ENCODE measurements at places on chromosomes 1 and 21. TPM values are rescaled to one million over a fixed set of nuclear protein-coding genes. Genes with fewer than 3 reads are reported as not detected.

The OPTC gene
- total RNA-seq = not detected

The MX2 gene
- 40.4 TPM for total RNA-seq

The LMX1A gene
- not detected for total RNA-seq

The OXCT2 gene
- 0.49 TPM for total RNA-seq

The ILDR2 gene
- 14.6 TPM for total RNA-seq

DNA sequence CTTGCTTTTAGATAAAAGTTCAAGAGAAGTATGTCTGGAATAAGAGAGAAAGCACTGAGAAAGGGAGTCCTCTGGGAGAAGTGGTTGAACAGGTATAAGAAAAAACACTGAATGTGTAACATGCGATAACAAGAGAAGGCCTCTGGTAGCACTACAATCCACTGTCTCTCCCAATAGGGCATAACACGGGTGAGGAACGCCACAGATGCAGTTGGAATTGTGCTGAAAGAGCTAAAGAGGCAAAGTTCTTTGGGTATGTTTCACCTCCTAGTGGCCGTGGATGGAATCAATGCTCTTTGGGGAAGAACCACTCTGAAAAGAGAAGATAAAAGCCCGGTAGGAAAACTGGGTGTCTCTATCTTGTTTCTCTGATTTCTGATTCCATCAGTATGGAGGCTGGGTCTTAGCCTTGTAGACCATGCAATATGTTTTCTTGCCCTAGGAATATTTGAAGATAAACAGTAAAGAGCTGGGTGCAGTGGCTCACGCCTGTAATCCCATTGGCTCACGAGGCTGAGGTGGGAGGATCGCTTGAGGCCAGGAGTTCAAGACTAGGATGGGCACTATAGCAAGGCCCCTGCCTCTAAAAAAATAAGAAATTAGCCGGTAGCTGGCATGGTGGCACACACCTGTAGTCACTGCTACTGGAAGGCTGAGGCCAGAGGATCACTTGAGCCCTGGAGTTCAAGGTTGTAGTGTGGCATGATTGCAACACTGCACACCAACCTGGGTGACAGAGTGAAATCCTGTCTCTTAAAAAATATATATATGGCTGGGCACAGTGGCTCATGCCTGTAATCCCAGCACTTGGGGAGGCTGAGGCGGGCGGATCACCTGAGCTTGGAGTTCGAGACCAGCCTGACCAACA, 40.4 kb downstream of the DAP3 start:
- H3K27me3 ChIP-seq = no peaks in the 10 kb centered on the region
- peak; percentile 58 for DNase-seq
- H3K4me1 ChIP-seq = no peaks in the 10 kb centered on the region
- no peak overlapping the region for H3K4me3 ChIP-seq

DNA sequence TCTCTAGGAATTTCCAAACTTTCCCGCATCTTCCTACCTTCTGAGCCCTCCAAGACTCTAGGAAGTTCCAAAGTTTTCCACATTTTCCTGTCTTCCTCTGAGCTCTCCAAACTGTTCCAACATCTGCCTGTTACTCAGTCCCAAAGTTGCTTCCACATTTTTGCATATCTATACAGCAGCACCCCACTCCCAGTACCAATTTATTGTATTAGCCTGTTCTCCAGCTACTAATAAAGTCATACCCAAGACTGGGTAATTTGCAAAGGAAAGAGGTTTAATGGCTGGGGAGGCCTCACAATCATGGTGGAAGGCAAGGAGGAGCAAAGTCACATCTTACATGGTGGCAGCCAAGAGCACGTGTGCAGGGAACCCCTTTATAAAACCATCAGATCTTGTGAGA, 82.9 kb upstream of the DSCAM start:
- H3K27ac ChIP-seq = no peak overlapping the region
- H3K27me3 ChIP-seq = no peaks in the 10 kb centered on the region
- no peaks in the 10 kb centered on the region for H3K36me3 ChIP-seq
- H3K4me3 ChIP-seq = no peak overlapping the region

- H3K27me3 ChIP-seq = no peaks in the 10 kb centered on the region
- H3K27ac ChIP-seq = no peak overlapping the region
- DNase-seq = no peak
- no peaks in the 10 kb centered on the region for H3K4me1 ChIP-seq
Measured at GRCh38 chr21:27633631-27634030, 666.7 kb upstream of the ADAMTS5 start.

GRCh38 chr1:187715483-187715882, 886.7 kb downstream of the PLA2G4A start:
- H3K4me3 ChIP-seq = no peak overlapping the region
- no peaks in the 10 kb centered on the region for H3K27me3 ChIP-seq
- no peak overlapping the region for H3K27ac ChIP-seq
- DNase-seq = no peak

- H3K27me3 ChIP-seq = no peaks in the 10 kb centered on the region
- H3K4me3 ChIP-seq = no peak overlapping the region
- no peak for DNase-seq
- peaks cover 21% of the 10 kb centered on the region for H3K4me1 ChIP-seq
Measured at GRCh38 chr1:115057661-115058254, 28.1 kb downstream of the TSHB start.

DNA sequence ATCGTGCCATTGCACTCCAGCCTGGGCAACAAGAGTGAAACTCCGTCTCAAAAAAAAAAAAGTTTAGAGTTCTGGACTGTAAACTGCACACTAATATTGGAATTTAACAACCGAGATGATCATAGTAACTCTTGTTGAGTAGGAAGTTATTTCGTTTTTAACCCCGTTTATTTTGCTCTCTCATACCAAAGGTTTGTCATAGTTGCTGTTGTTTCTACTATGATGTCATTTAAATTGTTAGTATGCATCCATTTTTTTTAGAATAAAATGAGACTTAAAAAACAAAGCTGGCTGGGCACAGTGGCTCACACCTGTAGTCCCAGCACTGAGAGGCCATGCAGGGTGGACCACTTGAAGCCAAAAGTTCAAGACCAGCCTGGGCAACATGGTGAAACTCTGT, 49.3 kb downstream of the DOP1B start:
- H3K4me1 ChIP-seq = peaks cover 29% of the 10 kb centered on the region
- no peak overlapping the region for H3K4me3 ChIP-seq
- peaks cover 5% of the 10 kb centered on the region for H3K36me3 ChIP-seq
- no peak for DNase-seq

DNA sequence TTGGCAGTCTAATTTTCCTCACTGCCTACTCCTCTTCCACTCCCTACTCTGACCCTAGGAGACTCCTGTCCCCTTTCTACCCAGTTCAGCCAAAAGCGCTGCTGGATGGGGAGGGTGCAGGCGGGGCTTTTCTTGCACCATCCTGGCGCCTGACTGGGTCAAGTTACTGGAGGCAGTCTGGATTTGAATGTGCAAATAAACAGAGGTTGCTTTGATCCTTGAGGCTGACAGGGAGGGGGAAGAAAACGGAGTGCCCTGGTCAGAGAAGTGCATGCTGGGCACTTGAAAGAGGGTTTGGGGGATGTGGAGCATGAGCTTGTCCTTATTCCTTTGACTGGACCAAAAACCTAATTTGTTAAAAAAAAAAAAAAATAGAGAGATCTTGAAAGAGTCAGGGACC, 76.8 kb upstream of the SOX13 start:
- peaks cover 2% of the 10 kb centered on the region for H3K36me3 ChIP-seq
- no peak for DNase-seq
- peaks cover 5% of the 10 kb centered on the region for H3K4me1 ChIP-seq
- peaks cover 5% of the 10 kb centered on the region for H3K27me3 ChIP-seq

DNA sequence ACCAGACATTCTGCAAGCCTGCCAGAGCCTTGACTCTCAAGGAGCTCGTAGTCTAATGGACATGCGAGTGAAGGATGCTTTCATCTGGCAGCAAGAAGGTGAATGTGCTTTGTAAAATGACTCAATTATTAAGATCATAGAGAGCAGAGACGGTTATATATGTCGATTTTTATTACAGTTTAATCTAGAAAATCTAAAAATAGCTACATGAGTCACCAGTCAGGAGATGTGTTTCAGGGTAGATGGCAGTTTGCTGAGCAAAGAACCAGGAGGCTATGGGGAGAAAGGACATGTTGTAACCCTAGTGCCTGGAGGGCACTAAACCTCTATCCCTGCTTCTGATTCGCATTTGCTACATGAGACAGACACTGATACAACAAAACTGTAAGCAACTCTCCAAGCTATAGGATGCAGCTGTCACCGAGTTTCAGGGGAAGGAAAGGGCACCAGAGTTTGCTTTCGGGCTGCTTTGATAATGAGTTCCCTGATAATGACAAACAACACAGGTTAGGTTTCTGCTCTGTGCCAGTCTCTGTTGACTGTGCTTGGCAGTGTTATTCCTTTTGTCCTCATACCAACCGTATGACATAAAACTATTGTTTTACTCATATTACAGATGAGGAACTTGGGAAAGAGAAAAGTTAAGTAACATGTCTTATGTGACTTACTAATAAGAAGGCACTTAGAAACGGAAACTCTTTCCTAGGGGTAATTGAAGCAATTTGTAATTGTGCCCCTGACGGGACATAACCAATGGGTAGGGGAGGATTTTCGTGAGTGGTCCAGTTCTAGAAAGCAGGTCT, 43.2 kb downstream of the C1orf198 start:
- H3K36me3 ChIP-seq = no peaks in the 10 kb centered on the region
- no peak overlapping the region for H3K27ac ChIP-seq
- H3K27me3 ChIP-seq = peaks cover 2% of the 10 kb centered on the region
- H3K4me1 ChIP-seq = no peaks in the 10 kb centered on the region
- no peak overlapping the region for H3K4me3 ChIP-seq
- DNase-seq = no peak

- no peaks in the 10 kb centered on the region for H3K36me3 ChIP-seq
- no peaks in the 10 kb centered on the region for H3K4me1 ChIP-seq
- no peak overlapping the region for H3K27ac ChIP-seq
- no peak overlapping the region for H3K4me3 ChIP-seq
- peaks cover 10% of the 10 kb centered on the region for H3K27me3 ChIP-seq
Measured at GRCh38 chr1:230891413-230891812, 23.1 kb upstream of the C1orf198 start.

GRCh38 chr1:96510391-96510790, 211.2 kb upstream of the PTBP2 start:
- H3K4me1 ChIP-seq = no peaks in the 10 kb centered on the region
- no peak overlapping the region for H3K4me3 ChIP-seq
- no peak for DNase-seq
- H3K36me3 ChIP-seq = no peaks in the 10 kb centered on the region
- H3K27me3 ChIP-seq = peaks cover 2% of the 10 kb centered on the region

- no peaks in the 10 kb centered on the region for H3K36me3 ChIP-seq
- no peak overlapping the region for H3K4me3 ChIP-seq
- H3K27ac ChIP-seq = no peak overlapping the region
- DNase-seq = no peak
- no peaks in the 10 kb centered on the region for H3K4me1 ChIP-seq
Measured at GRCh38 chr1:78375996-78376395, 114.8 kb upstream of the PTGFR start.

- peaks cover 22% of the 10 kb centered on the region for H3K4me1 ChIP-seq
- H3K27me3 ChIP-seq = no peaks in the 10 kb centered on the region
- H3K4me3 ChIP-seq = no peak overlapping the region
- DNase-seq = no peak
- H3K27ac ChIP-seq = no peak overlapping the region
Measured at GRCh38 chr1:51444534-51445192, 74.4 kb downstream of the EPS15 start.

DNA sequence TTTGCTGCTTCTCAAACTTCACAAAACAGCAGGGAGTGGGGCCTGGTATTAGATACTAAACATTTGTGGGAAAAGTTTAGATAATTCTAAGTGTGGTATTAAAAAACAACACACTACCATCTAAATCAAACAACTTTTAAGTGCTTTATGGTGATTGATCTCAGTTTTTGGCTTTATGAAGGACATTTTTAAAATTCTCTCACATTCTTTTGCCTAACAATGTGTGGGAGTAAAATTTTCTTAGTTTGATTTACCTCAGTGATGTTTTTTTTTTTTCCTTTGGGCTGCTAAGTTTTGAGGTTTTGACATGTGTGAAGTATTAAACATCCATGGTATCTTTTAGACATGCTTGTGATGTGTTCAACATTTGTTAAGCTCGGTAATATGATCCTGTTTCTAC, 116.2 kb downstream of the DISP1 start:
- H3K27ac ChIP-seq = no peak overlapping the region
- no peaks in the 10 kb centered on the region for H3K4me1 ChIP-seq
- H3K27me3 ChIP-seq = no peaks in the 10 kb centered on the region
- H3K4me3 ChIP-seq = no peak overlapping the region
- no peaks in the 10 kb centered on the region for H3K36me3 ChIP-seq
